Stimulated activated CD8-positive, alpha-beta memory T cell treated with anti-CD3 and anti-CD28 coated beads, Interleukin-2, amount 100 ng/mL, for 48 hours (primary cell): ENCODE measurements at places on chromosomes 2 and 18.
A peak's percentile ranks its signal among the peaks of the same experiment; 100 is the strongest.

DNA sequence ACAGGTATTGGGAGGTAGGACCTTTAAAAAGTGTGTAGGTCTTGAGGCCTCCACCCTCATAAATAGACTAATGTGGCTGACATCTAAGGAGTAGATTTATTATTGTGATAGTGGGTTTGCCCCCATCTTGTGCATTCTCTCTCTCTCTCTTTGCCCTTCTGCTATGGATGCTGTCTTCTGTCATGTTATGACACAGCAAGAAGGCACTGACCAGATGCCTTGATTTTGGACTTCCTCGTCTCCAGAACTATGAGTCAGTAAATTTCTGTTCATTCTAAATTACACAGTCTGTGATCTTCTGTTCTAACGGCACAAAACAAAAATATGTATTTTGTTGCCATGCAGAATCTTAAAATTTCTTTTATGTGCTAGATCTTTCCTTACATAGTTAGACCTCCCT lies 66.9 kb downstream of the ATAD2B start:
- DNase-seq: no peak

DNA sequence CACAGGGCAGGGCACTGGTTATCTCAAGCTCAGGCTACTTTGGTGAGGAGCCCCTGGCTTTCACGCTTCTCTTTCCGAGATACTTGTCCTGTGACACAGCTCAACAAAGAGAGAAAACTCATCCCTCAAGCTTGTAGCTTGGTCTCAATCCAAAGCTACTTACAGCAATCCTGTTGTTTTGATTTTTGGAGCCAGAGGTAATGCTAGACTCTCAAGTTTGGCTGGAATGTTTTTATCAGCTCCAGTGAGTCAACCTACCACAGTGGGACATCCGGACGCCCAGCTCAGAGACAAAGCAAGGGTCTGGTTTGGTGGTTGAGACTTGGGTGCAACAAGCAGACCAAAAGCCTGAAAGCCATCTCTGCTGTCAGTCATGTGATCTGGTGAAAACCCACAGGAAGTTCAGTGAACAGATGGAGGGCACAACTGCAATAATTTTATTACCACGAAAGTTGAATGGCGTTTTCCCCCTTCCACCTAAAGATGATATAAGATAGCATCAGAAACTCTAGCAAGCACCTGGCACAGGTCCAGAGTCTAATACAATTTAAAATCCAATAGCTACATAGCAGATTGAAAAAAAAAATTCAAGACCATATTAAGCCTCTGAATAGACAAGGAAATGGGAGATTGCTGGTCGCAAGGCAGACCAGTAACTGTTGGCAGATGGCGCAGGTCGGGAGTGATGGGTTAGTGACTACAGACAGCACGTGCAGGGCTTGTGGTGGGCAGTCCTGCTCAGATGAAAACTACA lies 102.3 kb upstream of the SMAD7 start:
- DNase-seq: no peak

DNA sequence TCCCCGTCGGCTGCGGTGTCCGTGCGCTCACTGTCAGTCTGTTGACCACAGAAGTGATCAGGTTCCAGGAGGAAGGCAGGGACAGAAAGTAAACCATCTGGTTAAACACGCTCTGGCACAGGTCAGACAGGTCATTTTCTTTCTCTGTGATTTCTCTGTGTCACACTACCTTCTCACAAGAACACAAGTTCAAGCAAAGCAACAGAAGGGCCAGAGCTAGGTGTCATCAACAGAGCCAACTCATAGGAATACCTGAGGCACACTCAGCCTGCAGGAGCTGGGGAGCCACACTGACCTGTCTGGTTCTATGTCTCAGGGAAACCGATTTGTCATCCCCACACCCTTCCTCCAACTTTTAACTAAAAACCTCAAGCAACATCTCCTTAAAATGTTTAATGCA lies 115.1 kb upstream of the ZBTB14 start:
- DNase-seq: no peak

- no peak for DNase-seq
Observed at GRCh38 chr2:204483608-204484081, 61.6 kb upstream of the PARD3B start.

DNA sequence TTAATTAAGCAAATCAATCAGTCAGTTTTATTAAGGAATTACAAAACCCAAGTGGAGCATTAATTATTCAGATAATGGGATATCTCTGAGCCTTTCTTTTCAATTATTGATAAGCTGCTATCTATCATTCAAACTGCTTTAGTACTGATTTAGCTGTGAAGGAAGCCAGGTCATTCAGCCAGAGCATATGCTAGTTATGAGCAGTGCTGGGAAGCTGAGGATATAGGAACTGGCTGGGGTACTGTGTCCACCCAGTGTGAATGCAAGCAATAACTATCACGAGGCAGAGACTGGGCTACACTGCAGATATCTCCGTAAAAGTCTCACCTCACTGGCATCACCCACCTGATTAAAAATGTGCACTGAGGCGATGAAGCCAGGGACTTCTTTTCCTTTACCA lies 496.7 kb upstream of the PIK3C3 start:
- no peak for DNase-seq

DNA sequence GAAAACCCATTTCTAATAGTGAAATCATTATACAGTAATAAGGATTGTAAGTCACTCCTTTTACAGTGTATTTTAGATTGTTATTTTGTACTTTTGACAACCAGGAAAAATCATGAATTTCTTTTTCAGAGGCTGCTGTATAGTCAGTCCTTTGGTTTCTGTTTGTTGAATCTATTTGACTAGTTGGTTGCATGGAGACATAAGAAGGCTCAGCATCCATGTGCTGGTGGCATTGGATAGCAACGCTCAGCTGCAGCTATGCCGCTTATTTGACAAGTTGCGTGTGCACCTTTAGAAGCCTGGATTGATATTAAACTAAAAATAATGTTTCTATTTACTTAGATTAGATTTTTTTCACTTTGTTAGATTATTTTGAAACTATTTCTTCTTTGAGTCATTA lies 254.1 kb upstream of the SYT4 start:
- DNase-seq: no peak

GRCh38 chr2:106982350-106982749 lies 96.4 kb upstream of the ST6GAL2 start:
- no peak for DNase-seq

DNA sequence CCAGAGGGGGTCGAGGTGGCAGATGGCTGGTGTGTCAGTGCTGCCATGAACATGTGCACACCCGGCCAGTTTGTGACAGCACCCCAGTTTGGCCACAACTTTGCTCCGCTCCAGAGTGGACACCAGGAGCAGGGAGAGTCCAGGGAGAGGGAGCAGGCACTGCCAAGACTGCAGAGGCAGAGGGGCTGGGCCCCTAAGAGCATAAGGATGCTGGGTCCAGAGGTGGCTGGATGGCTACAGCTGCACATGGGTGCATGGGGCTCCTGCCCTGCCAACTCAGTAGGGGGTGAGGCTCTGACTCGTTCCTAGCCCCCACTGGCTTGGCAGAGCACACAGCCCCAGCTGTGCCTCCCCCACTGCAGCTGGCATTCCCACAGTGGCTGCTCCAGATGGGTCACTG lies 999.2 kb upstream of the CRIM1 start:
- no peak for DNase-seq

DNA sequence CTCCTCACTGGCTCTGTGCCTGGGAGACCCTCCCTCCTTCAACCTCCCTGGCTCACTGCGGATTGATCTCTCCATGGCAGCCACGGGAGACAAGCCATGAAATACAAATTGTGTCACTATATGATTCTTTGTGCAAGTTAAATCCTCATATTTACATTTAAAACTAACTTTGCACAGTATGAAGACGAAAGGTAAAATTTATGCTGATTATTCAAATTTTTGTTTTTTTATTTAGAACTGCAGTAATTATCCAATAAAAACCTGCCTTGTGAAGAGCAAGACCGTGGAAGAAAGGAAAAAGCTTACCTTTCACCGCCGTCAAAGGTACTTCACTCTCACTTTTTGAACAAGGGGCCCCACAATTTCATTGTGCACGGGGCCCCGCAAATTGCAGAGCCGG lies 436.9 kb downstream of the EIPR1 start:
- no peak for DNase-seq

- peak; percentile 21 for DNase-seq
Observed at GRCh38 chr18:31741097-31741735, 19.5 kb downstream of the SLC25A52 start.

DNA sequence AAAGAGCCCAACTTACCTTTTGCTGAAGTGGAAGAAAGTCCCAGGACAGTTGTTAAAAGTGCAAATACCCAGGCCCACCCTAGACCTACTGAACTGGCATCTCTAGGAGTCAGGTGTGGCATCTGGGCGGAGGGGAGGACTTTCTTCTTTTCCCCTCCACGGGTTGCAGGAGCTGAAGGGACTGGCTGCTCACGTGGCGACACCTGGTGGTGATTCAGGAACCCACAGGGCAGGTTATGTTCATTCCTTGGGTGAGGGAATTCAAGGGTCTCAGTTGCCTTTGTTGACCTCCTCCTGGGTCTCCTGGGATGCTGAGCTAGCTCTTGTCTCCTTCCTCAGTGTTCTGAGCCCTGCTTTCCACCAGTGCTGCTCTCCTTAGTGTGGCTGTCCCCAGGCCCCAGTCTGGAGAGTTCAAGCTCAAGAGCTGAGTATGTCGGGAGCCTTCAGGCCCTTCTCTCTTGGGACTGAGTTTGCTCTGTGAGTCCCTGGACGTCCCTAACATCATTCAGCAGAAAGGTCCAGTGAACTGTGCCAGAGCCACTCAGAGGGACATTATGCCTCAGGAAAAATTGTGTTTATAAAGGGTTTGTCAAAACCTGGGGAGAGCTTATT lies 56.9 kb downstream of the DYSF start:
- DNase-seq: peak; percentile 28

GRCh38 chr2:236676136-236676873 lies 106.7 kb downstream of the ACKR3 start:
- no peak for DNase-seq

GRCh38 chr18:24490539-24490938 lies 30.1 kb downstream of the HRH4 start:
- DNase-seq: no peak

DNA sequence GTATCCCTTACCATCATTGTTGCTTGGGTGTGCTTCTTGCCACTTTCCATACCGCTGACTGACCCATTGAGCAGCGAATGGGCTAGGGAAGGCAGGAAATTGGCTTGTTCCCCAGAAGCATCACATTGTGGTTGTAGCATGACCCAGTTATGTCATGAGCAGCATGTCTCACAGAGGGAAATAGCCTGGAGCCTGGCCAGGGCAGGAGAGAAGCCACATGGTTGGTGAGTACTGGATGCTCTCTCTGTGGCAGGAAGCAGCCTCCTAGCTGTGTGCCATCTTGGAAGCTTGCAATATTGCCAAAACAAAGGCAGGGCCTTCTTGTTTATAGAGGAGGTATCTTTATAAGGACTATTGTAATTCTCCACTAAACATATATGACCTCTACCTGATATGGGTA lies 482.6 kb downstream of the PIK3C3 start:
- no peak for DNase-seq

GRCh38 chr2:50125246-50125645 lies 906.7 kb downstream of the NRXN1 start:
- no peak for DNase-seq

DNA sequence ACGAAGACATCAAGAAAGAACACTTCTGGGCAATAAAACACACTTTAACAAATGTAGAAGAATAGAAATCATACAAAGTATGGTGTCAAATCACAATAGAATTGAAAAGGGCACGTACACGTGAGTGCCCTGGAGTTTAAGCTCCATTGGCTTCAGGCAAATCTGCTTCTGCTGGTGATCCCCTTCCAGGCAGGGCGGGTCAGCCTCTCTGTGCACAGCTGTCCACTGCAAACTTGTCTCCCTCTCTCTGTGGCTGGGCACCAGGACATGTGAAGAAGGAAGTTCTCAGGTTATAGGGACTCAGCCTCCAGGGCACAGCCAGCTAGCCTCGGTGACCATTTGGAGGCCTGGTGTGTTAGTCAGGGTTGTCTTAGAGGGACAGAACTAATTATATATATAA lies 66.0 kb downstream of the ST3GAL5 start:
- no peak for DNase-seq

DNA sequence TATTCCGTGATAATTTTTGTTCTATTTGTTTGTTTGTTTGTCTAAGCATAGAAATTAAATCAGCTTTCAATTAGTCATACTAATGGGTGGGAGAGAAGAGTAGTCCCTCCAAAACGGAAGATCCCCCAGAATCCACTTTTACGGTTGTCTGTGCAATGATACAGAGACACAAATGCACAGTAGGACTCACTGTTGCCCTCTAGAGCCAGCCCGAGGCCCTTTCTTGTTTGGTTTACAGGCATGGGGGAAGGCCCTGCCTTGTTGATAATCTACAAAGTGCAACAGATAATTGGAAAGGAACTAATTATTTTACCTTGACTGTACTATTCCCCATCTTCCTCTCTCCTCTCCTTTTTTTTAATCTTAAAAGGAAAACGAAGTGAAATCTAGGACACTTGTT lies 121.1 kb downstream of the ACOXL start:
- peak; percentile 35 for DNase-seq

GRCh38 chr2:46306988-46307655 lies 9.9 kb downstream of the EPAS1 start:
- DNase-seq: no peak

GRCh38 chr2:40317046-40317445 lies 134.8 kb downstream of the SLC8A1 start:
- no peak for DNase-seq

DNA sequence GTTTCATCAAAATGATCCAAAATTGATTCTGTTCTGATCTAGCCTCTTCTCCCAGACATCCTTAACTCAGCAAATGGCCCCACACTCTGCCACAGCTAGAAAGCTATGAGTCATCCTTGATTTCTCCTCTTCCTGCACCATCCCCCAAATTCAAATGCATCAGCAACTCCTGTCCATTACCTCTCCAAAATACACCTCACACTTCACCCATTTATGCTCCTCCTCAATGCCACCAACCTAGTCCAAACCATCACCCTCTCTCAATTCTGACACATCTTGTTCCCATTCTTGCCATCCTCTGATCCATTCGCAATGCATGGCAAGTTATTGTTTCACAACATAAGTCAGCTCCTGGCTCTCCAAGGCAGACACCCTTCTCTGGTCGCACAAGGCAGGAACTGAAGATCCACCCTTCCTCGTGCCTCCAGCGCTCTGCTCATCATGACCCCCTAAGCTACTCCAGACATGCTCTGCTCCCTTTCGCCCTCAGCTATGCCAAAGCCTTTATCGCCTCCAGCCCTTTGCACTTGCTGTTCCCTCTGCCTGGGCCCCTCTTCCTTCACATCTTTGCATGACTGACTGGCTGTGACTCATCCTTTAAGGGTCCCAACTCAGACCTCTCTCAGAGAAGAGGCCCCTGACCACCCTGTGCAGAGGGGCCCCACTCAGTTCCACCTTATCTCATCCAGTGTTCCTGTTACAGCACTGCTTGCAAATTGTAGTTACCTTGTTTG lies 83.6 kb downstream of the MREG start:
- no peak for DNase-seq

- no peak for DNase-seq
Observed at GRCh38 chr2:48034295-48034694, 128.0 kb upstream of the FBXO11 start.

GRCh38 chr2:227228061-227228667 lies 63.7 kb downstream of the COL4A3 start:
- DNase-seq: no peak

DNA sequence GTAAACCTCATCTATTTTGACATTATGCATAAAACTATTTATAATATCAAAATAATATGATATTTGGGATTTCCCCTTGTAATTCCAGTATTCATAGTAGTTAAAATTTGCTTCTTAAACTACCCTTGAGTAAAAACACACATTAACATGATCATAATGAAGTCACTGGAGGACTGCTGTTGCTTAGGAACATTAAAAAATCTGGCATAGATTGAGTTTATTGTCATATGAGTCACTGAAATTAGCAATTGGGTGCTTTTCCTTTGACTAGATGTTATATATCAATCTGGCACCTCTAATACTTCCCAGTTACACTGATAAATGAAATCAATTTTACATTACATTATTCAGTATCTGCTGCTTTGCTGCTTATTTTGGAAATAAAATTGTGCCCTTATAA lies 57.0 kb upstream of the ZC3H15 start:
- no peak for DNase-seq
